Right ventricle myocardium inferior (tissue), 1 donor: ENCODE measurements at places on chromosomes 1 and 21.

GRCh38 chr1:77888081-77888780 is at the start of gene NEXN:
NEXN (plus strand) TSS chr1:77888624; CDS start chr1:77916107, 27,483 bp downstream.
- peak; percentile 91 for DNase-seq

GRCh38 chr1:29424266-29424665 is 187.9 kb downstream of the PTPRU start:
- no peak for DNase-seq

GRCh38 chr1:64163970-64164369 is 39.5 kb upstream of the UBE2U start:
- DNase-seq, result no peak

DNA sequence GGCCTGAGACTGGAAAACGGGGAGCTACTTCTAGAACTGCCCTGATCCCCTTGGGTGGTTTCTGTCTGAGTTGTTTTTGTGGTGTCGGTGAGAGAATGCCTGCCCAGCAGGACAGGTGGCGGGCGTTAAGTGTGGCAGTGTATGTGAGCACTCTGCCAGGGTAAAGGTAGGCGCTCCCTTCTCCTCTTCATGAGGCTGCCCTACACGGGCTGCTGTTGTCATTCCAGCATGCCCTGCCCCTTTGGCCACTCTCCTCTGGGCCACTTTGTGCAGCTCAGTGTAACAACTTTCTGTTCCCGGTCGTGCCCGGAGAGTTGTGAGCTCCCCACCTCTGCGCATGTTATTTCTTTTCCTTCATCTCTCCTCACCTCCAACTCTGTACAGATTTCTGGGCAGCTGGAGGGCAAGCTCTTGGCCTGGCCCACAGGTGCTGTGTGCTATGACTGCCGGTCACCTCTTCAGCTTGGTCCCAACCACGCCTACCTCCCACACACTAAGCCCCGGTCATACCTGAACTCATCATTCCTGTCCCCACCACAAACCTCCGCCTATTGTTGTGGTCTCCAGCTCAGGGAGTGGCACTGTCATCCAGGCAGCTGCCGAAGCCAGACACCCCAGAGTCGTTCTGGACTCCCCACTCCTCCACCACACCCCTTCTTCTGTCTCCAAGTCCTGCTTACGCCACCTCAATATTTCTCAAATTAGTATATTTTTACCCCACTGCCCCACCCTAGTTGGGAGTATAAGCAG is 69.0 kb downstream of the GADD45A start:
- DNase-seq, result no peak

DNA sequence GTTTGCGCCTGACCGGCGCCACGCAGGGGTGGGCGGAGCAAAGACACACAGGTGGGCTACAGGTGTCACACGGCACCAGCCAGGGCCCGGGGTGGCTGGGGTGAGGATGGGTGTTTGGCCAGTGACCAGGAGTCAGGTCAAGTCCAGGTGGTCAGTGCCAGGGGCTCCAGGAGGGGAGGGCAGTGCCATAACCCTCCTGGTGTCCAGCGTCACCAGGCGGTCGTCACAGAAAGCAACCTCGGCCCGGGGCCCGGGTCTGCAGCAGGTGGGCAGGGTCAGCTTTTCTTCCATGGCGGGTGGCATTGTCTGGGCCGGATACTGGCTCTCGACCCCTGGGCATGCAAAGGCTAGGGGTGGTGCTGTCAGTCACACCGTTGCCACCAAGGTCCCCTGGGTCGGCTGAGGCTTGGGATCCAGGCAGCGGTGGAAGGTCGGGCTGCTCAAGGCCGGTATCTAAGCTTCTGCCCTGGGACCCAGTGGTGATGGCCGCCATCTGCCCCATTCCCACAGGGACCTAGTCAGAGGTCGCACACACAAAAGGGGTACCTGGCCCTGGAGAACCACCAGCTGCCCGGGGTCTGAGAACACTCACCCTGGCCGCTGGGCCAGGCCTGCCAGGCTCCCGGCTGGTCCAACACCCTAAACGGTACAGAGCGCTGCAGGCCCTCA is 1.8 kb downstream of the FNDC10 start:
- no peak for DNase-seq

- DNase-seq, result no peak
Measured at GRCh38 chr1:64850846-64851245, 106.0 kb downstream of the RAVER2 start.

DNA sequence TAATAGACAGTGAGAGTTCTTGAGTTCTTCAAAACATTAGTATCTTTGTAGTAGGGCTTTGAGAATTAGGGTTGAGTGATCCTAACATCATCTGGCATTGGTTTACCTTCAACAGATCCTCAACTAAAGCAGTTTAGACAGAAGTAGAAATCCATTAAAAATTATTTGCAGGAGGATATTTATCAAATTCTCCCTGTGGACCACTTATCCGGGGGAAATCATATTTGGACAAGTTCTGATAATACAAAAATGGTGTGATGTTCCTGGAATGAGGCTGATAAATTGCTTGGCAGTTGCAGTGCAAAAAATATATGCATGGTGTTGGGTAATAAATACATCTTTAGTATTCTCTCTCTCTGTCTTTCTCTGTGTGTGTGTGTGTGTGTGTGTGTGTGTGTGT is 115.1 kb upstream of the CHODL start:
- no peak for DNase-seq

DNA sequence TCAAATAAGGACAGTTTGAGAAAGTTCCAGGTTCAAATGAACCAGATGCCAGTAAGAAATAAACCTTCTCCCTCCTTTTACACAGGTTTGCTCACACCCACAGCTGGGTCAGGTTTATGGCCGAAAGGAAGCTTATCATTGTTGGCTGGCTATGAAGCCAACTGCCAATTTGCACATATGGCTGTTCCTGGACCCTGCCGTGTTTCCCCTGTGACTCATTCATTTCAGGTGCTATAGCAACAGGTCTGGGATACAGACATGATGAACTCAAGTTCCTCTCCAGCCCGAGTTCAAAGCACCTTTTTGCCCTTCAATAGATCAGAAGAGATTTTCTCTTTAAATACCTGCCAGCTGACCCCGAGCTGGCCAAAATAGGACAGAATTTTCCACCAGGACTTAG is 134.4 kb upstream of the SMYD2 start:
- no peak for DNase-seq

DNA sequence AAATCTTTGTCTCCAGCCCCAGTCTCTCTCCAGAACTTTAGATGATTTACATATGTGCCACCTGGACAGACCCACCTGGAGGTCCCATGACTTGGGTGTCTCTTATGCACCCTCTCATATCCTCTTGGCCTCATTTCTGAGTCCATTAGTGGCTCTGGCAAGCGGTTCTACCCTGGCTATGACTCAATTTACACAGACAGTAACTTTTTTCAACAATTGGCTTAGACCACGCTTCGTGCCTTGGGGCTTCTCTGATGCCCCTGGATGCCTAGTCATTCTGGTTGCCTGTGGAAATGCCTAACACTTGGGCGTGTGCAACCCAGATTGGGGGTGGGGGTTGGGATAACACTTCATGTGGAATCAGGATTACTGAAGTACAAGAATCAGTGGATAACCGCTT is 57.1 kb upstream of the GADD45A start:
- DNase-seq, result no peak

GRCh38 chr1:182768963-182769362 is 20.6 kb upstream of the NPL start:
- no peak for DNase-seq

- DNase-seq, result peak; percentile 58
Measured at GRCh38 chr1:42676534-42677087, 5.6 kb upstream of the YBX1 start.

- no peak for DNase-seq
Measured at GRCh38 chr1:15802234-15802965, 5.0 kb downstream of the UQCRHL start.

- DNase-seq, result peak; percentile 4
Measured at GRCh38 chr1:154959426-154959780, 2.2 kb downstream of the PYGO2 start.

GRCh38 chr1:2638466-2639115 is 5.8 kb upstream of the MMEL1 start:
- DNase-seq, result no peak

- DNase-seq, result no peak
Measured at GRCh38 chr1:43197343-43198127, 25.4 kb downstream of the CFAP57 start.

- no peak for DNase-seq
Measured at GRCh38 chr21:26800970-26801431, 44.2 kb downstream of the ADAMTS1 start.

GRCh38 chr21:26236281-26236680 is 65.7 kb upstream of the APP start:
- DNase-seq, result no peak
